ENCODE measurements at places on chromosomes 1 and 21.

DNA sequence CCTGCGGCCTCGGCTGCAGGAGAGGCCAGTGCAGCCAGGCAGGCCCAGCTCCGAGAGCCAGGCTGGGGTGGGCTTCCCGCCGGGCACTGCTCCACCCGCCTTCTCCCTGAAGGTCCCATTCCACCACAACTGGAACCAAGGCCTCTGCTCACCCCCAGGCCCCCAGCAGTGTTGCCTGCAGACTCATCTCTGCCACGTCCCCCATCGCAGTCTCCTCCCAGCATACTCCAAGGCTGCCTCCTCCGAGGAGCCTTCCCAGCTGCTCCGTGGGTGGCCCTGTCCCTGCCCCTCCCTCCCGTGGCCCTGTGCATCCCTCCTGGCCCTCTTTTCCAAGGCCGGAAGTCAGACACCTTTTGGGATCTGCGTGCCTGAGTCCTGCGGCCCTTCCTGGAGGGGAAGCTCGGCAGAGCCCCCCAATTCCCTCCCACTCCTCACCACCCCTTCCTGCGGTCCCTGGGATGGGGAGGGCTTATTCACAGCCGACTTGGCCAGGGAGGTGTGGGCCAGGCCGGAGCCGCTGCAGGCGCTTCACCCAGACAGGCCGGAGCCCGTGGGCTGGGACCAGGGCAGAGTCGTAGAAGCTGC, 47.6 kb downstream of the SLX9 start:
- DNase-seq, result no peak

GRCh38 chr1:53734650-53735211, 4.2 kb downstream of the GLIS1 start:
- DNase-seq, result no peak

GRCh38 chr1:47399846-47400155, 16.3 kb upstream of the FOXE3 start:
- DNase-seq, result no peak

DNA sequence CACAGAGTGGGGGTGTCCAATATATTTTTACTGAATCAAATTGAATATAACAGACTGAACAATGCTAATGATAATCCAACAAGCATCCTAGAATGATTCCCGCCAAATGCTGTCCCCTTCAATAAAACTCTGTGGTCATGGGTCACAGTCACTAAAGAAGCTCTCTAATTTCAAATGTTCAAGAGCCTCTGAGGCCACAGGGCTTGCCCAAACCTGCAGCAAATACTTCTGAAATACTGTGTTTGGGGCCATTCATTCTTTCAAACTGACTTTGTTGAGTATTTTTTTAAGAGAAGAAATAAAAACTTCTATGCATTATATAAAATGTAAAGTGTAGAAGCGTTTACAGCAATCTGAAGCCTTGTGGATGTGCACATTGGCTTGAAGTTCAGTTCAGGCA, 7.6 kb upstream of the BEND5 start:
- no peak for DNase-seq

GRCh38 chr21:36452281-36452825, 27.6 kb downstream of the CLDN14 start:
- DNase-seq, result no peak

DNA sequence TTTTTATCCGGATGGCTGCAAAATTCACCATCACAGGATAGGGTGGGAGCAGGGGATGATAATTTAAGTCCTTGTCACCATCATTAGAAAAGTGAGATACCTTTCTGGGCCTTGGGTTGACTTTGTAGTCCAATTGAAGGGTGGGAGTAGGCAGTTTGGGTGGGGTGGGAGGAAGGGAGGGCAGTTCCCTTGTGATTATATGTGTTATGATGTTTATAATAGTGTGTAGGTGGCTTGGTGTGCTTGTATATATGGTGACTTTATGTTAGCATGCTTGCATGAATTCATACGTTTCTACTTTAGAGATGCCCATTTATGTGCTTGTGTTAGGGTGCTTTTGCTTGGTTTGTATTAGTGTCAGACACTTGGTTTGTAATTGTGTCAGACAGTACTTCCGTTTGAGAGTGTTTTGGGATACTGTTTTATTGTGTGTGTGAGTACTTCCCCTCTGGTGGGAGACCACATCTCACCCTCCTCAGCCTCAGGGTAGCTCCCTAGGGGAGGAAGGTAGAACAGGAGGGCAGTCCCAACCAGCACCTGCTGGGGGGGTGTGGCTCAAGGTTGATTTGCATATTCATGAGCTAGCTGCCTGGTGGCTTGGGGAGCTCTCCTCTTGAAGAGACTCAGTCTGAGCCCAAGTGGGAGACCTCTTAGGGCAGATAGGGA, 6.3 kb upstream of the POU3F1 start:
- no peak for DNase-seq

- DNase-seq, result no peak
Observed at GRCh38 chr1:173757666-173758065, 42.9 kb downstream of the KLHL20 start.

Data from T-helper 9 cell (primary cell).